NCI-H1105 treated with DMSO at 0.1 percent for 48 hours (cell line): ENCODE measurements at places on chromosomes 5 and 9.

- peak; percentile 66 for DNase-seq
Observed at GRCh38 chr9:104091116-104091515, 3.0 kb upstream of the SMC2 start.

GRCh38 chr9:127360829-127361228 is 36.1 kb upstream of the SLC2A8 start:
- DNase-seq = no peak

- DNase-seq = no peak
Observed at GRCh38 chr5:123787136-123787535, 275.2 kb downstream of the CSNK1G3 start.

GRCh38 chr5:80672140-80672736 is 17.5 kb upstream of the DHFR start:
- DNase-seq = peak; percentile 40

DNA sequence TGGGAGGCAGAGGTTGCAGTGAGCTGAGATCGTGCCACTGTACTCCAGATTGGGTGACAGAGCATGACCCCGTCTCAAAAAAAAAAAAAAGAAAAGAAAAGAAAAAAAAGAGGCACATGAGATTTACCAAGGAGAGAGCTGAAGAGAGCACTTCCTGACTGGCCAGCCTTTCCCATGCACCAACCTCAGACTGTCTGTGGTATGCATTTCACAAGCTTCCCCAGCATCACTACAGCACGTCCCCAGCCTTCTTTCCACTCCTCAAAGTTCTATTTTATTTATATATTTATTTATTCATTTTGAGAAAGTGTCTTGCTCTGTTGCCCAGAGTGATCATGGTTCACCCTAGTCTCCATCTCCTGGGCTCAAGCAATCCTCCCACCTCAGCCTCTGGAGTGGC is 13.6 kb upstream of the FUBP3 start:
- no peak for DNase-seq

GRCh38 chr9:115694014-115694413 is 459.6 kb upstream of the PAPPA start:
- no peak for DNase-seq

GRCh38 chr5:107558823-107559375 is 111.8 kb downstream of the EFNA5 start:
- no peak for DNase-seq

DNA sequence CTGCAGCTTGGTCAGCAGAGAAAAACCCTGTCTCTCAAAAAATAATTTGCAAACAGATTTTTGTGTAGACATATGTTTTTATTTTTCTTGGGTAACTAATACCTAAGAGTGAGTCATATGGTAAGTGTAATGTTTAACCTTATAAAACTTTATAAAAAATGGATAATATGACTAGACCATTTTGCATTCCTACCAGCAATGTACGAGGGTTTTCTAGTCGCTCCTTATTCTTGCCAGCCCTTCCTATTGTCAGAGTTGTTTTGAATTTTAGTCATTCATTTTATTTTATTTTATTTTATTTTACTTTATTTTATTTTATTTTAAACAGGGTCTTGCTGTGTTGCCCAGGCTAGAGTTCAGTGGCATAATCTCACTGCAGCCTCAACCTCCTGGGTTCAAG is 37.8 kb downstream of the RABGAP1 start:
- no peak for DNase-seq

- no peak for DNase-seq
Observed at GRCh38 chr9:86487838-86488233, 133.6 kb upstream of the TUT7 start.

GRCh38 chr5:87786471-87786870 is 373.7 kb upstream of the CCNH start:
- DNase-seq = no peak

- DNase-seq = no peak
Observed at GRCh38 chr9:80467632-80468031, 895.9 kb downstream of the TLE4 start.

- DNase-seq = no peak
Observed at GRCh38 chr5:65062469-65063083, 293.8 kb downstream of the CWC27 start.

DNA sequence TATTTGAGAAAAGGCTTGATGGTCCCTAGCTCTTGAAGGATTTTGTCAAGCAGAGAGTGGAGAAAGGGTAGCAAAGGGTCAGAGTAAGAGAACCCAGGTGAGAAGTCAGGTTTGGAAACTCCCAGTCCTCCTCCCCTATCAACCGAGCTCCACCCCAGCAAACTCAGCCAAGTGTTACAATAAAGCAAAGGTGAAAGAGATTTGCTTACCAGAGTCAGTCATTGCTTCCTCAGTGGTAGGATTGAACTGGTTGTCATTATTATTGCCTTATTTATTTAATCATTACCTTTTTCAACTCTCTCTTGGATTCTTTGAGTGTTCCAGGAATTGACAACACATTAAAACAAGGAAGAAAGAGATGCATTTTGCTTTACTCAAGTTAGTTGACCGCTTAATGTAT is 80.5 kb downstream of the RFK start:
- DNase-seq = no peak
